Thyroid gland (tissue), 4 donors: ENCODE measurements at places on chromosomes 7 and 10. TPM values are rescaled to one million over a fixed set of nuclear protein-coding genes. Genes with fewer than 3 reads are reported as not detected.

- H3K36me3 ChIP-seq: no peaks in the 10 kb centered on the region
- H3K27me3 ChIP-seq: no peaks in the 10 kb centered on the region
- no peak for DNase-seq
- no peaks in the 10 kb centered on the region for H3K4me1 ChIP-seq
- H3K27ac ChIP-seq: no peak overlapping the region
These were observed 237.0 kb downstream of the EBF3 start for GRCh38 chr10:129727071-129727470.

GRCh38 chr7:5752663-5753062, 28.8 kb downstream of the RNF216 start:
- peaks cover 8% of the 10 kb centered on the region for H3K36me3 ChIP-seq
- peaks cover 6% of the 10 kb centered on the region for H3K4me1 ChIP-seq
- DNase-seq: no peak
- no peaks in the 10 kb centered on the region for H3K27me3 ChIP-seq

- no peaks in the 10 kb centered on the region for H3K36me3 ChIP-seq
- peaks cover 25% of the 10 kb centered on the region for H3K4me1 ChIP-seq
- DNase-seq: no peak
- H3K27ac ChIP-seq: no peak overlapping the region
- H3K27me3 ChIP-seq: no peaks in the 10 kb centered on the region
These were observed 5.5 kb downstream of the JAZF1 start for GRCh38 chr7:28174901-28175661.

GRCh38 chr10:103653581-103654037, 160.1 kb downstream of the NEURL1 start:
- no peak overlapping the region for H3K27ac ChIP-seq
- no peak for DNase-seq
- H3K4me1 ChIP-seq: peaks cover 32% of the 10 kb centered on the region
- no peaks in the 10 kb centered on the region for H3K27me3 ChIP-seq

GRCh38 chr7:155269766-155270585, 27.7 kb upstream of the INSIG1 start:
- no peak overlapping the region for H3K4me3 ChIP-seq
- no peaks in the 10 kb centered on the region for H3K36me3 ChIP-seq
- no peaks in the 10 kb centered on the region for H3K27me3 ChIP-seq
- DNase-seq: no peak
- H3K27ac ChIP-seq: no peak overlapping the region

GRCh38 chr10:62540389-62540788, 166.2 kb downstream of the ZNF365 start:
- no peaks in the 10 kb centered on the region for H3K36me3 ChIP-seq
- H3K27me3 ChIP-seq: no peaks in the 10 kb centered on the region
- DNase-seq: no peak
- no peak overlapping the region for H3K27ac ChIP-seq

DNA sequence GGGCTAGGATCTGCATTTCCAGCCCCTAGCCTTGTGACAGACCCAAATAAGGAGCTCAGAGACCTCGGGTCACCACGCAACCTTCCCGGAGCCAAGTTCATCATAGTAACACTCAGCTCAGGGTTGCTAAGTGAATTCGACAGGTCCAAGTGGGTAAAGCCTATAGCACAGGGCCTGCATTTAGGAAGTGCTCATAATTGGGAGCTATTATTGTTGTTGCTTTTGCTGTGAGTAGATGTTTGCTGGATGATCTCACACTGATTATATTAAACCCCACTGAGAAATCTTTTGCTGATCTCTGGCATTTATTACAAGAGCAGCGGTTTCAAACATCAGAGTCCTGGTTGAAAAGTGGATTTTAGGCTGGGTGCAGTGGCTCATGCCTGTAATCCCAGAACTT, 20.3 kb upstream of the SAR1A start:
- H3K36me3 ChIP-seq: no peaks in the 10 kb centered on the region
- no peak overlapping the region for H3K4me3 ChIP-seq
- DNase-seq: no peak
- H3K27me3 ChIP-seq: no peaks in the 10 kb centered on the region
- peaks cover 2% of the 10 kb centered on the region for H3K4me1 ChIP-seq

DNA sequence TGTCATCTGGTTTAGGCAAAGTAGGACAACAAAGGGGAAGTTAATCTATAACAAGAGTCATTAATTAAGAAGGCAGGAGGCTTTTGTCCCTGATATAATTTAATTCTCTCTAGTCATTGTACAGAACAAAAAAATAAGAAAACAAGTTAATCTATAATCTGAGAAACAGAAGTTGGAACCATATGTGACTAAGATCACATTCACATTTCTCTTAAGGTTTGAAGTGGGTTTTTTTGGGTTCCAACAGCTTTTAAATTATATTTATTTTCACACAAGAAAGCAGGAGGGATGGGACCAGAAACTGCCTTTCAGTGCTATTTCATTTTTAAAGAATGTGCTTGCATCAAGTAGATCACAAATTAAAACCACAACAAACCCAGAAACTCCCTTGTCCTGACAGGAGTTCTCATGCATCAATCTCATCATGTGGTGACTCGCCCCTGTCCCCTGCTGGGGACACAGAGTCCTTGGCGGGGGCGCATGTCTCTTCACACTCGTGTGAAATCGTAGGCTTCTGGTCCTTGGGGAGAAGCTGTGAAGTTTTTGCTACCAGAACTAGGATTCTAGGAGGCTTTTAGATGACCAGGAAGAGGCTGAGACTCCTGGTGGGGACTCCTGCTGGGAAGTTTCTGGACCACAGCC, 10.1 kb upstream of the OPN4 start:
- no peak overlapping the region for H3K4me3 ChIP-seq
- DNase-seq: no peak
- no peaks in the 10 kb centered on the region for H3K36me3 ChIP-seq
- H3K4me1 ChIP-seq: peaks cover 7% of the 10 kb centered on the region
- no peaks in the 10 kb centered on the region for H3K27me3 ChIP-seq

IDI2 gene
- total RNA-seq: not detected

MRPL43 gene
- total RNA-seq: 86.1 TPM

PON1 gene
- not detected for total RNA-seq
